Activated CD8-positive, alpha-beta memory T cell treated with anti-CD3 and anti-CD28 coated beads for 48 hours (primary cell): ENCODE measurements at places on chromosomes 11 and 22.

DNA sequence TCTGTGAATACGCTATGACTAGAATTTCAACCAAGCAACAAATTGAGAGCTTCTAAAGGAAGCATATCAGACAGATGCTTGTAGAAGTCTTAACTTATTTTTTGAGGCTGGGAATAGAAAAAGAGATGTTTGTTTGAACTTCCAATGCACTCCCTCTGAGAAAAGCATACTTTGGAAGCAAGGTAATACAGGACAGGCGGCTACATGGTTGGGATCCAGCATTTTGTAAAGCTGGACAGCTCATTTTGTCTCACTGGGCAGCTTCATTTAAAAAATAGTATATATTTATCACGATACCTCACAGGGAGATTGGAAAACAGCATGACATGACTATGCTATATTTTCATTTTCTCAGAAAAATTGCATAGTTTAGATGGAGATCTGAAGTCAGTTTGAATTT is 821.3 kb upstream of the API5 start:
- DNase-seq = no peak

GRCh38 chr11:64747961-64748665 is 4.2 kb upstream of the RASGRP2 start:
- DNase-seq = no peak

GRCh38 chr11:118434553-118435289 is 1.6 kb upstream of the KMT2A start:
- DNase-seq = peak; percentile 27

GRCh38 chr11:72274435-72274834 is 30.5 kb upstream of the PHOX2A start:
- no peak for DNase-seq

DNA sequence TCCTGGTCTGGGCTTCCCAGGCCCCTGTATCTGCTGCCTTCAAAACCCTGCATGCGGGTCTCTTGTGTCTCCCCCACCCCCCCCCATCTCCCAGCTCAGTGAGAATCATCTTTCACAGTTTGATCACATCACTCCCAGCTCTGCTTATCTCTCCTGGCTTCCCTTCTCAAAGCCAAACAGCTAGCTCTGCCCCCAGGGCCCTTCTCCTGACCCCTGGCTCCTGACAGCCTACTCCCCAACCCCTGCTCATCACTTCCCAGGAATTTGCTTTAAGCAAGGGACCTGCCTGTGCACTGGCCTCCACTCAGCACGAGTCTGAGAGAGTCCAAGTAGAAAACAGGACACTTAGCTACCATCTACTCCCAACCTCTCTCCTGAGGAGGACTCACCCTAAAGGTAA is 342.7 kb downstream of the TENM4 start:
- no peak for DNase-seq

DNA sequence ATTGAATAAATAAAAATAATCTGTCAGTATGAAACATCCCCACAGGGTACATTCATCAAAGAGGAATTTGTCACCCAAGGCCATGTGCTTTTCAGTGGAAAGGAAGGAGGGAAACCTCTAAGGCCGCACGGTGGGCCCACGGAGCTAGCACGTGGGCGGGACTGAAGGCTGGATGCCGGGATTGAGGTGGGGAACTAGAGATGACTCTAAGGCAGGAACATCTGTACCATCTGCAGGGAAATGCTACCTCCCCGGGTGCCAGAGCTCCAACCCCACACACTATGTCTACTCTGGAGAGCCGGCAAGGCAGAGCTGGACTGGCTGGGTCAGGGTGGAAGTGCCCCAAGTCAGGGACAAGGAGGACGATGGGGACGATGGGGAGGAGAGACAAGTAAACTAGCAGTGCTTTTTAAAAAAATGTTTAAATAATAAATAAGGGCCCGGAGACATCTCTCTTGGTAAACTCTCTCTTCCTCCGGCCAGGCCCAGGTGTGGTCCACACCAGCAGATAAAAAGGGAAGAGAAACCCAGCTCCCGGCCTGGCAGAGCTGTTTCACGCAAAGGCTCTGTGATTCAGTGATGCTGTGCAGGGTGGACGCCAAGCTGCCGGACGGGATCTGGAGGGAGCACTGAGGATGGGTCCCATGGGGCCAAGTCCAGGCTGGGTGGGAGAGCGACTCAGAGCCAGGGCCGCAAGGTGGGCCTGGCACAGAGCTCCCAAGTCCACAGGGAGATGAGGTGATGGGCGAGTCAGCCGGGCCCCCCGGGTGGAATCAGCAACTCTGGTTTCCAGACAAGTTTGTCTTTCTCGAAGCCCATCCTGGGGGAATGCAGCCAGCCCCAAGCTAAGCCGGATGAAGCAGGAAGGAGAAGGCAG is 5.8 kb downstream of the LIF start:
- DNase-seq = no peak

- DNase-seq = no peak
Measured at GRCh38 chr22:28711820-28712777, 29.5 kb downstream of the CHEK2 start.

GRCh38 chr22:37206841-37207821 is 5.1 kb downstream of the SSTR3 start:
- DNase-seq = no peak

DNA sequence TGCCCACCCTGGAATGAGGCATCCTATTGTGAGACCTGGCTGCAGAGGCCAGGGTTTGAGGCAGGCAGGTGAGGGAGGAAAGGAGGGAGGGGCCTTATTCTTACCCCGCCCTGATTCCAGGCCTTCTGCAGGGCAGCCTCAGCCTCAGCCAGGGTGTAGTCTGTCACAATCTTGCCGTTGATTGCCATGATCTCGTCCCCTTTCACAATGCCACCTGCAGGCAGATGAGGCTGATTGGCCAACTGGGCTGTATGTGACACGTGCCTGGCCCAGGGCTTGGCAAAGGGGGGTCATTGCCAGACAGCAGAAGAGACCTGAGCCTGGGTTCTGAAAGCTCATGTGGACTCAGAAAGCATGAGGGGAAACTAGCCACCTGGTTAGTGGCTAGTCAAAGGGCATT is 21.4 kb upstream of the ABCC8 start:
- no peak for DNase-seq

DNA sequence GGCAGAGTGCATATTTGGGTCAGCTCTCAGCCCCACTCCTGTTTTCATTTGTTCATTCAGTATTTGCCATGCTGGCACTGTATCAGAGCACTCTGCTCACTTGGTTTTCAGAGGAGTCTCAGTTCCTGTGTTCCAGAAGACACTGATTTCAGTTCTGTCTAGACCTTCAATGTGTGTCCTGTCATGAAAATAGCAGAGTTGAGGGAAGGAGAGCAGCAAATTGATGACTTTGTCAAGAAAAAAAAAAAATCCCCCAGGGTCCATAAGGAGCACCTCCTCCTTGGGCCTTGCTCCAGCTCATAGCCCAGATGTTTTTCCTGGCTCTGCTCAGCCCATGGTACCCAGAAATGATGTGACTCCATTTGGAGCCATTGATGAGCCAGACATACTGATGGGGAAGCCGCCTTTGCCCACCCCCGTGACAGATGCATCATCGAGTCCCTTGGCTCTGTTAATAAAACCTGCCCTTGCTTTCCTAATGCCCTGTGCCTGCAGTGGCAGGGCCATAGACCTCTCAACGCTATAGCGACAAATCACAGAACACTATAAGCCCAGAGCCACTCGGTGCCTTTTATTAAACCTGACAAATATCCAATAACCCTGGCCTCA is 107.0 kb downstream of the PKNOX2 start:
- DNase-seq = no peak

DNA sequence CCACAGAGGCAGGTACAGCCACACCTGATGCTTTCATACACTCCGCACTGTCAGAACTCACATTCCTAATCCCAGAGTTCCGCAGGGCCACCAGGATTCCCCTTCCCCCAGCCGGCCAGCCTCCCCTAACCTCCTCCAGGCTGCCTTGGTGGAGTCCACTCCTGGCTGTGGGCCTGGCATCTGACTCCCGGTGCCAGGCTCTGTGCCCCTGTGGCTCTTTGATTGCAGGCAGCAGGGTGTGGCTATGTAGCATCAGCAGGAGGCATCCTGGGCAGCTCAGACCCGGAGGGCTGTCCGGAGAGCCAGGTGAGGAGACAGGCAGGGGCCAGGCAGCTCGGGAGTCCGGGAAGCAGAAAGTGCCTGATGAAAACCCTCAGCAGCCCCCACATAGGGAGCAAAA is 1432.9 kb downstream of the BRD1 start:
- DNase-seq = no peak

DNA sequence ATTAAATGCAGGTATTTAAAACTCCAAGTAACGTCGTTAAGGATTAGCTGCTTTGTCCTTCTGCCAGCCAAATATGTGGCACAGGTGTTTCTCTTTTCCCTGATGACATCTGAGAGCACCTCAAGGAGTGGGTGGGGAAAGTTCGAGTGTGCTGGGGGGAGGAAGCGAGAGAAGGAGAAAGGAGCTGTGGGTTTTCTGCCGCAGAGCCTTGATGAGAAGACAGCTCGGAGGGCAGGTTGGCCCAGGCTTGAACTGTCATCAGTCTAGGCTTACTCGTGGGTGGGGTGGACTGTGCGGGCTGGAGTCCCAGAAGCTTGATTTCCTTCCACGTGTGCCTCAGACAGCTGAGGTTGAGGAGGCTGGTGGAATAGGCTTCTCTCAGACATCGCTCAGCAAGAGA is 15.2 kb upstream of the SORL1-AS1 start:
- peak; percentile 50 for DNase-seq

DNA sequence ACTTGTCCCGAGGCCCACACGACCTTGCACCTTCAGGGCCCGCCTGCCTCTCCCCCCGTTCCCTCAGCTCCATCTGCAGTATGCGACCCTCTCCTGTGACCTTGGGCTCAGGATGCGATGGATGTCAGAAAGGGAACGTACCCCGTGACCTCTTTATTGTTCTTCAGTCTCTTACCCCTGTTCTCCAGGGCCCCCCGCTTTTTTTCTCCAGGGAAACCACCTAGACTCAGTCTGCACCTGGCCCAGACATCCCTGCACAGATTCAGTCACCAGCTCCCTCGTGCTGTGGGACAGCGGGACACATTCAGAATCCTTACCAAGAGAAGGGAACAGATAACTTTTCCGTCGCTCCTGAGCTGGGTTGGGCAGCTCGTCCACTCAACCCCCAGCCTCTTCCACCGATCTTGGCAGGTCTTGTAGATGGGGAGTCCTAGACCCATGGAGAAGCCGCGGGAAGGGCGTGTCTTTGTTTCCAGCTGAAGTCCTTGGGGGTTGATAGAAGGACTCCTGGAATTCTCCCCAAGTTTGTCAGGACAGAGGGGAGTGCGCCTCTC is 1.4 kb upstream of the PHOX2A start:
- no peak for DNase-seq

GRCh38 chr11:3216027-3216525 is 2.5 kb downstream of the MRGPRG start:
- no peak for DNase-seq

- DNase-seq = no peak
Measured at GRCh38 chr11:94737171-94737611, 31.0 kb upstream of the AMOTL1 start.

DNA sequence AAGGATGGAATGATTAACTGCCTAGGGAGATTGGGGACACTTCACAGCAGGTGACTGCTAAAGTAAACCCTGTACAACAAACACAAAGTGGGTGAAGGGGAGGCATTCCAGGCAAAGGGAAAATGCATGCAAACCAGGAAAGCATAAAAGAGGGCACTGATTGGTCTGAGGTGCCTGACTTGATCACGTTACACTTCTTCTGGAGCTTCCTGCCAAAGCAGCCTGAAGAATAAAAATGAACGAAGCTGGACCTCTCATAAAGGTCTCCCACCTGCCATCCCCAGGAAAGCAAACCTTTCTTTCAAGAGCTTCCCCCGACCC is 46.7 kb upstream of the SCUBE2 start:
- DNase-seq = no peak

GRCh38 chr22:37749226-37749625 is 52.4 kb downstream of the TRIOBP start:
- no peak for DNase-seq

- DNase-seq = no peak
Measured at GRCh38 chr11:21810650-21811049, 382.2 kb upstream of the ANO5 start.

DNA sequence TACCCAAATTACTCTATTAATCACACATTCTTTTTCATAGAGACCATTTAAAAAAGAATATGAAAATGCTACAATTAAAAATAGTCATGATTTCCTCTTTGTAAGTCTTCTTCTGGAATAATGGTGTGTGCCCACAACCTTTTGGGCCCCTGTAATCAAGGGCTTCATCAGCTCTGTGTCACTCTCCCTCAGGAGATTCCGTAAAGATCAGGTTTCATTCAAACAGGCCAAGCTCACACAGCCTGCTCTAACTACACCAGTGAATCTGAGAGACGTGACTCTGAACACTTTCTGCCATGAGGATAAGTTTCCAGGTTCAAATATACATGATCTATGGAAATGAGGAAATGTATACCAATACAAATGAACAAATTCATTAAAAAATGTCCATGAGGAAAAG is 9.5 kb downstream of the DRICH1 start:
- DNase-seq = no peak

GRCh38 chr22:30245985-30246813 is at the start of gene LIF:
Gene LIF, minus strand, starts transcription at chr22:30246759. Its CDS starts 64 bp downstream, at chr22:30246695.
- DNase-seq = peak; percentile 33

DNA sequence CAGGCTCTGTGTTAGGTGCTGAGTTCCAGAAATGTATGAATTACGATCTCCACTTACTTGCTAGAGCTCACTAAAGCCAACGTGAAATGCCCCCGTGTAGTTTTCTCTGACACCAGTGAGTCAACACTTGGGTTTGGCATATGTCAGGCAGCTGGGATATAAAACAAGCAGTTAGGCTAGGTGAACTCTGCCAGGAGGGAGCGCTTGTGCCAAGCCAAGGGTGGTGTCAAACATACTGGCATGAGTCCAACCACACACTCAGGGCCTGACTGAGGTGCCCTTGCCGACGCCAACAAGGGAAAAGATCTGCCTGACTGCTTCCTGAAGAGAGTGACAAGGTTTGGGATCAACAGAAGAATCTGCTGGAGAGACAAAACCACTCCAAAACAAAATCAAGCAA is 167.8 kb upstream of the NARS2 start:
- DNase-seq = no peak

GRCh38 chr11:78840200-78840599 is 265.5 kb upstream of the NARS2 start:
- no peak for DNase-seq

DNA sequence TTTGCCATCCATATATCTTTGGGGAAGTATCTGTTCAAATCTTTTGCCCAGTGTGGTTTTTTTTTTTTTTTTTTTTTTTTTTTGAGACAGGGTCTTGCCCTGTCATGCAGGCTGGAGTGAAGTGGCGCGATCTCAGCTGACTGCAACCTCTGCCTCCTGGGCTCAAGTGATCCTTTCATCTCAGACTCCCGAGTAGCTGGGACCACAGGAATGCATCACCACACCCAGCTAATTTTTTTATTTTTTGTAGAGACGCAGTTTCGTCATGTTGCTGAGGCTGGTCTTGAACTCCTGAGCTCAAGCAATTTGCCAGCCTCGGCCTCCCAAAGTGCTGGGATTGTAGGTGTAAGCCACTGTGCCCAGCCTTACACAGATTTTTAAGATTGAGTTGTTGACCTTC is 4.8 kb upstream of the FAM118A start:
- DNase-seq = no peak

GRCh38 chr22:37740455-37741311 is 43.8 kb downstream of the TRIOBP start:
- DNase-seq = no peak
